ENCODE measurements at places on chromosomes 6 and 20. TPM values are rescaled to one million over a fixed set of nuclear protein-coding genes. Genes with fewer than 3 reads are reported as not detected.

DNA sequence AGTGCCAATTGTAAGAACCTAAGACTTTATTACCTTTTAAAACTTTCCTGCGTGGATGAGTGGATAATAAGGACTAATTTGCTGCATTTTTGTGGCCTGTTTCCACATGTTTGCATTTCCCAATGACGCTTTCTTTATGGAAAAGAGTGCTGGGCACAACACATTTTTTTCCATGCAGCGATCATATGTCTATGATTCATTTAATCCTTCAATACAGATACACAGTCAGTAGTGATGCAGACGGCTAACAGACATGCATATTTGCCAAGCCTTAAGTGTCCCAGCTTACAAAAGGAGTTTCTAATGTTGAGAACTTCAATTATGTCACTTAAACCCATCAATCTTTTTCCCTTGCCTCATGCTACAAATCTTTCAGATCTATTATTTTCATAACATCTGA is 239.8 kb upstream of the PREP start:
- H3K27ac ChIP-seq: no peak overlapping the region
- no peaks in the 10 kb centered on the region for H3K4me1 ChIP-seq
- no peak for DNase-seq
- H3K4me3 ChIP-seq: no peak overlapping the region
- H3K36me3 ChIP-seq: no peaks in the 10 kb centered on the region

PTP4A1 gene
- 31.3 TPM for total RNA-seq

DNA sequence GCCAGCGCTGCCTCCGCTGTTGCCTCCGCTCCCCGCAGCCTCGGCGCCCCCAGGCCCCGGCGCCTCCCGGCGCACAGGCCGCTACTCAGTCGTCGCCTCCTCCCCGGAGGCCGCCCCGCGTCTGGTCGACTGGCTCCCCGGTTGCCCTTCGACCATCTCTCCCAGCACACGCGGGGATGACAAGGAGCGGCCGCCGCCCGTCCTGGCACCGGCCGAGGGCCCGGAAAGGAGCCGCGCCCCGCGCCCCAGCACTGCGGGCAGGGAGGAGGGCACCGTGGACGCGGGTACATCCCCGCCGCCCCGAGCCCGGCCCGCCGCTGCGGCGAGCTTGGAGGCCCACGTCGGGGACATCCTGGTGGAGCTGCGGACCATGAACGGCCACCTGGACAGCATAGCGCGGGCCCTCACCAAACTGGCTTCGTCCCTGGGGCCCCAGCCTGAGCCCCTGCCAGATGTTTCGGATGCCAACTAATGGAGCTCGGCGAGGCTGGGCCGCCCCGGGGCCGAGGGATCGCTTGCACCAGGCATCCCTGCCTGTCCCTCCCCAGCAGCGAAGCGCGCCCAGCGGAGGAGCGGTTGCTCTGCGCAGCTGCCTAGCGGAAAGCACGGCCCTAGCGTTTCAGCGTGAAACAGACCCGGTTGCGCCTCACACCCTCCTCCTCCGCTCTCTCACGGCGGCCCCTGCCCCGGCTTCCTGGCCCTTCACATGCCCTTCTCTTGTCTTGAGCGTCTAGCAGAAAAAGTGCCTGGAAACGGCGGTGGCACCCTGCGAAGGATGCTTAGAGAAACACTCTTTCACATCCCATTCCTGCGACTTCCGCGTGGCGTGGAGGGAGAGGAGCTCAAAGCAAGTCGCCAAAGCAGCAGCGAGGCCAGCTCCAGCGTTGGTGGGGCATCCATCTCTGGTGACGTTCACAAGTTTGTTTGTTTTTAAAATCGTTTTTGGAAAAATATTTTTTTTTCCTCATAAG is 285.8 kb upstream of the SUPT3H start:
- peaks cover 51% of the 10 kb centered on the region for H3K27me3 ChIP-seq
- DNase-seq: peak; percentile 73
- peaks cover 26% of the 10 kb centered on the region for H3K4me1 ChIP-seq
- H3K36me3 ChIP-seq: no peaks in the 10 kb centered on the region

DNA sequence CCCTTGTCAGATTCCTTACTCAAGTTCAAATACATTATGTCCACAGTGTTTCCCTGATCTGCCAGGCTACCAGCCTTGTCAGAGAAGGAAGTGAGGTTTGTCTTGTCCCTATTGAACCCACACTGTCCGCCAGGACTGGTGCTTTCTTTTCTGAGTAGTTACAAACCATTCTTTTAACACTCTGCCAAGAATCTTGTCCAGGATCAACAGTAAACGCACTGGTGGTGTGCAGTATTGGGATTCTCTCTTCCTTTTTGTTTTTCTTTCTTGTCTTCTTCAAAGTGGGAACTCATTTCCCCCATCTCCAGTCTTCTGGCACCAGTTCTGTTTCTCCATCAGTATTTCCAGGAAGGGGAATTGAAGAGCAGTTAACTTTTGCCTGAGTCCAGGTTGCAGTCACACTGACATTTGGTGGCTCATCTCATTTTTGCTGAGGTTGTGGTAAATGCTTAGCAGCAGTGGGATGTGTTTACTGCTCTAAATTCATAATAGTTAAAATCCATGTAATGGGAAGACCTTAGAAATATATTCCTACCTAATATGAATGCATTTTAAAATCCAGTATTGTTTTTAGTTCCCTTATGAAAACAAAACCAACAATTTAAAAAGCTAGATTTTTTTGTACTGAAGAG is 295.3 kb downstream of the PRL start:
- H3K4me1 ChIP-seq: no peaks in the 10 kb centered on the region
- H3K27ac ChIP-seq: no peak overlapping the region
- no peaks in the 10 kb centered on the region for H3K36me3 ChIP-seq
- no peaks in the 10 kb centered on the region for H3K27me3 ChIP-seq

DNA sequence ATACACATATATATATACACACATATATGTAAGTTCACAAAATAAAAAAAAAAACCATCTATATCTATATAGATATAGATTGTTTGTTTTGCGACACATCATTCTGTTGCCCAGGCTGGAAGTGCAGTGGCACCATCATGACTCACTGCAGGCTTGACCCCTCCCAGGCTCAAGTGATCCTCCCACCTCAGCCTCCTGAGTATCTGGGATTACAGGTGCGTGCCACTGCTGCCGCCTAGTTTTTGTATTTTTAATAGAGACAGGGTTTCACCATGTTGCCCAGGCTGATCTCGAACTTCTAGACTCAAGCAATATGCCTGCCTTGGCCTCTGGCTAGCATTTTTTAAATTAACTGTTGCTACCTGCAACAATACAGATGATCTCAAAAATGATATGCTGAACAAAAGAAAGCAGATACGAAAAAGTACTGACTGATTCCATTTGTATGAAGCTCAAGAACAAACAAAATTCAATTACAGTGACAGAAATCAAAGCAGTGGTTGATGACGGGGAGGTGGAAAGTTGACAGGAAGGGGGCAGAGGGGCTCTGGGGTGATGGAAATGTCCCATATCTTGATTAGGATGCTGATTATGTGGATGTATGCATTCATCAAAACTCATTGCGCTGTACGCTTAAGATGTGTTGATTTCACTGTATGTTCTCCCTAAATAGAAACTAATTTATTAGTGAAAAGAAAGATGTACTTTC is 49.6 kb downstream of the ATXN1 start:
- no peak overlapping the region for H3K4me3 ChIP-seq
- DNase-seq: no peak
- no peaks in the 10 kb centered on the region for H3K27me3 ChIP-seq
- no peak overlapping the region for H3K27ac ChIP-seq
- H3K4me1 ChIP-seq: no peaks in the 10 kb centered on the region

All from neural progenitor cell (in vitro differentiated cells).